Left cardiac atrium (tissue), 4 donors: ENCODE measurements at places on chromosomes 5 and 9. TPM values are rescaled to one million over a fixed set of nuclear protein-coding genes. Genes with fewer than 3 reads are reported as not detected.

The PROB1 gene
- 27.9 TPM for total RNA-seq

The GFPT2 gene
- 27.3 TPM for total RNA-seq

The FBP2 gene
- total RNA-seq: 0.62 TPM

The NMUR2 gene
- total RNA-seq: not detected

DNA sequence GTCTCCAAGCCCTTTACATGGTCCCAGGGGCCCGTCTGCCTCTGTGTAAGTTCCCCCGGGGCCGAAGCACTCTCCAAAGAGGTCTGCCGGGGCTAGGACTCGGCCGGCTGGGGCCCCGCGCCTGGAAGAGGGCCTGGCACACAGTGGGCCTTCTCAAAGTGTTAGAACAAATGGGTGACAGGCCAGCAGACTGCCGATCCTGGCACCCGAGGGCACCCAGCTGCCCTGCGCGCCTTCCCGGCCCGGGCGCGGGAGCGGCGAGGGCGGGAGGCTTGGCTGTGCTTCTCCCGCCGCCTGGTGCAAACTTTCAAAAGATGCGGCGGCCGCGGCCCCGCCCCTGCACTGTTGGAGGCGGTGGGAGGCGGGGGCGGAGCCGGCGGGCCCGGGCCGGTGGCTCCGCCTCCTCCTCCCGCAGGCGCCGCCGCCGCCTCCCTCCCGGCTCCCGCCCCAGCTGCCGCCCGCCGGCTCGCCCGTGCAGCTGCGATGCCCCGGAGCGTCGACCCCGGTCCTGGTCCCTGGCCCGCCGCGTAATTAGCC lies at the start of gene NEURL1B:
Gene NEURL1B (plus strand): TSS at position 442 of the 537 bp plus-strand sequence. CDS start 144 bp downstream, outside the sequence.
- peak; percentile 86 for DNase-seq

- no peak for DNase-seq
Observed at GRCh38 chr5:124154714-124155113, 591.7 kb downstream of the ZNF608 start.

DNA sequence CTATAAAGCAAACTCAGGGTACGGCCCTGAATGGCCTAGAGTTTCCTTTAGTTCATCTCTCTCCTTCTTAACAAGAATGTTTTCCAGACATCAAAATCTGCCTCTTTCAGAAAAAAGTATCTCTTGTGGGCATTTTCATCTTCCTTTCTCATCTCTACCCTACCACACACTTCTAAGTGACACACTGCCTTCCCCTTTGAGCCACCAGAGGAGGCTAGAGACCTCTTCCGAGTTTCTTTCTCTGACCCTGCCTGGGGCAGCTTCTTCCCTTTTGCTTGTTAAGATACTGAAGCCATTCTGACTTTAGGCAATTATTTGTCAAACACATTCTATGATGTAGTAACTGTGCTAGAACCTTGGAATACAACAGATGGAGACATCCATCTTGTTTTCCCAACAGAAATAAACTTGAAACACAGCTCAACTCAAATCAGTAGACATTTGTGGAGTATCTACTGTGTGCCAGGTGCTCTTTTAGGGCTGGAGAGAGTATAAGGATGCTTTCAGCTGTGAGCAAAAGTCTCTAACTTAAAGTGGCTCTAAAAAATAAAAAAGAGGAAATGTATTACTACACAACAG lies 8.6 kb upstream of the SV2C start:
- no peak for DNase-seq

GRCh38 chr5:149019679-149020078 lies 43.2 kb downstream of the SH3TC2 start:
- DNase-seq: no peak

GRCh38 chr5:32773944-32774343 lies 62.8 kb downstream of the NPR3 start:
- no peak for DNase-seq

DNA sequence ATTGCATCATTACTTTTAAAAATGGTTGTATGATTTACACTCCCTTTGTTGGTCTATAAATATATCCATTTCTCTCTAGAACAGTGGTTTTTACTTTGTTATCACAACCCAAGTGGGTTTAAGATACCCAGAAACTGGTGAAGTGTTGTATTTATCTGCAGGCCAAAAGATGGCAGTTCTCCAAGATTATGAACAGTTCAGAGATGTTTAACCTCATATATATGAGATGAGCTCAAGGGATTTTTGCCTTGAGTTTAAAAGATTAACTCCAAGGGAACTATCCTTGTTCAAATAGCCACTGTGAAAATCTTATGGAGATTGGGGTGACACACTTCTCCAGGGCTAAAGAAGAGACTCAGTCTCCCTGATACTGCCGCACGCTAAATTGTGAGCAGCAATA lies 572.6 kb downstream of the TLE4 start:
- DNase-seq: no peak

- no peak for DNase-seq
Observed at GRCh38 chr9:130839132-130840111, 4.4 kb downstream of the ABL1 start.

- no peak for DNase-seq
Observed at GRCh38 chr9:137026828-137027227, 1.2 kb downstream of the ABCA2 start.

- DNase-seq: no peak
Observed at GRCh38 chr5:45695804-45696156, 400 bp downstream of the HCN1 start.

DNA sequence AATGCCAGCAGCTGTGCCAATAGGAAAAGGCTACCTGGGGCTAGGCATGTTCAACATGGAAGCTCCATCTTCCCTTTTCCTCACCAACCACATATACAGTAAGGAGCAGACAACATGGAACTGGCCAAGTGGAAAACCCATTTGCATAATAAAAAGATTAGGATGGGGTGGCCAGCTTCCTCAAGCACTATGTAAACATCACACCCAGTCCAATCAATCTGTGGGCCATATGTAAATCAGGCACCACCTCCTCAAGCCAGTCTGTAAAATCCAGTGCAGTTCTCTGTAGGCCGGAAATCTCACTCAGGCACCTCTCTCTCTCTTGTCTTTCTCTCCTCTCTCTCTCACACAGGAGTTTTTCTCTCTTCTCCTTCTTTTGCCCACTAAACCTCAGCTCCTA lies 360.2 kb upstream of the GRIA1 start:
- DNase-seq: no peak

- no peak for DNase-seq
Observed at GRCh38 chr5:55932700-55933099, 62.1 kb downstream of the IL6ST start.

- DNase-seq: no peak
Observed at GRCh38 chr9:87206064-87206661, 258.9 kb upstream of the GAS1 start.

DNA sequence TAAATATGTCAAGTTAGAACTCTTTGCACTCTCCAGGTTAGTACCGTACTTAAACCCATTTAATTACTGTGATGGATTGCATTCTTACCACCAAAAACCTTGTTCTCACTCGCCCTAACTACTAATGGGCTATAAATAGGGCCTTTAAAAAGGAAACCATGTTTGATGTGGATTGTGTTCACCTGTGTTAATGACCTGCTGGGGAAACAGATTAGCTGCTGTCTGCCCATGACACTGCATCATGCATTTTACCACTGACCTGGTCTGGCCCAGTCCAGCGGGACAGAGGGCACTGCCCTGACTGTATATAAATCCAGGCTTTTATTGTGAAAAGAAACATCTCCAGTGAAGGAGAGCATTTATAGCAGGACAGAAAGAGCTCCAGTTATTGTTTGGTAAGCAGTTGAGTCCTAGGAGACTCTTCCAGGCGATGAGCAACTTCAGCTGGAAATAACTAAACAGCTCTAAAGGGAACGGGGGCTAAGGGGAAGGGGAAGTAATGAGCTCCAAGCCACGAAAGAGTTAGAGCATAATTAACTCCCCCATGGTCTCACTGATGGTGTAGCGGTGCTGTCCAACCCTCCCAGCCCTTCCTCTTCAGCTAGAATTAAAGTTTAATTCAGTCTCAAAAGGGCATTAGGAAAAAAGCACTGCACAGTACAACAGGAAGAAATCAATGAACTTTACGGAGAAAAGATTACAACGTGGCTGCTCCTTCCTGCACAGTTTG lies 303.1 kb downstream of the ENC1 start:
- no peak for DNase-seq

GRCh38 chr5:179060116-179061008 lies at the start of gene ZNF354C:
ZNF354C (plus strand) TSS chr5:179060373; CDS start chr5:179062069, 1,696 bp downstream.
- peak; percentile 93 for DNase-seq
